ENCODE measurements at places on chromosomes 7 and 10. TPM values are rescaled to one million over a fixed set of nuclear protein-coding genes. Genes with fewer than 3 reads are reported as not detected.

GRCh38 chr7:18667466-18667865, 171.9 kb downstream of the HDAC9 start:
- DNase-seq: no peak

DNA sequence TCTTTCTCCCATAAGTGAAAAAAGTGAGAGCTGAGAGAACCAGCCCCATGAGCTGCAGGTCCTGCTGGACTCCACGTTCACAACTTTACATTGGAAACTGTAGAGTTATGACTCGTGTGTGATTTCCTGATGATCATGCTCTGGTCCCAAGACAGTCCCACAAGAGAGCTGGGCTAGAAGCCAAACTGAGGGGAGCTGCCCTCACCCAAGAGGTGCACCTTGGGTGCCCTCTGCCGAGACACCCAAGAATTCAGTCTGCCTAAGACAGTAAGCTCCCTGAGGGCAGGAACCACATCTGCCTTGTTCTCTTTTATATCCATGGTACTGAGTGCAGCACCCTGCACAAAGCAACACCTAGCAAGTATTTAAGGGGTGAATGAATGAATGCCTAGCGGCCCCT, 112.8 kb upstream of the SFMBT2 start:
- DNase-seq: no peak

DNA sequence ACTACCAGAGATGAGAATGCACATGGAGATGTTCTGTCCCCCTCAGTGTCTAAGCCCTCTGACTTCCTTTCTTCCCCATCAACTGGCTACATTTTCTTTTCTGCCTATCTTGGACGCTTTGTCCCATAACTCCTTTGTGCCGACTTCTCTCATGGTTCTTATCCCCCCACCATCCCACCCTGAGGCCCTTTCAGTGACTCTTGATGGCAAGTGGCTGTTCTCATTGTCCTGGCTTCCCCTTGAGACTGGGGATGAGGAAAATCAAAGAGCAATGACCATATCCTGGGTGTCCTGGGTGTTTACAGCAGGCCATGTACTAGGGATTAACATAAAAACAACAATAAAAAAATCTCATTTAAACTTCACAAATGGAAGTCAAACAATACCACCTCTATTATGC, 18.8 kb upstream of the GGCT start:
- DNase-seq: no peak

- no peak for DNase-seq
Measured at GRCh38 chr10:6877722-6878392, 297.8 kb upstream of the PRKCQ start.

GRCh38 chr7:24971333-24972165, 8.4 kb downstream of the OSBPL3 start:
- no peak for DNase-seq

DNA sequence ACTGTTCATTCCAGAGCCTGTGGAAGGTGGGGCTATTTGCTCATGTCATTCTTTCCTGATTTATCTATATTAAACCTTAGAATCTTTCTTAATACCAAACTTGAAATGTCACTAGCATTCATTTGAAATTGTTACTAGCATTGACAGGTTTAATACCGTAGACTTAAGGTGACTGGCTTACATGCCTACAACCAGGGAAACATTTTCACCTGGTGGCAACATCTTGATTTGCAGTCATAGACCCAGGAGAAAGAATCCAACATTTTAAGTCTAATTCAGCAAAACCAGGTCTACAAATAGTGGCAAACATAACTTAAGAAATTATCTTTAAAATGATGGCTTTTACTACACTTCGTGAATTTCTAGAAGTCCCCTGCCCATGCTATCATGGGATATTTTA, 353.7 kb downstream of the HTR7 start:
- no peak for DNase-seq

GRCh38 chr7:114806590-114807162, 115.2 kb upstream of the MDFIC start:
- DNase-seq: no peak

Gene ARMS2
- total RNA-seq: 0.42 TPM

Gene MLXIPL
- 91.5 TPM for total RNA-seq

Gene PHYH
- 44.1 TPM for total RNA-seq

Gene PDAP1
- total RNA-seq: 88.8 TPM

Gene BPGM
- total RNA-seq: 12.4 TPM
